ENCODE measurements at places on chromosomes 6 and 20.
A peak's percentile ranks its signal among the peaks of the same experiment; 100 is the strongest.

DNA sequence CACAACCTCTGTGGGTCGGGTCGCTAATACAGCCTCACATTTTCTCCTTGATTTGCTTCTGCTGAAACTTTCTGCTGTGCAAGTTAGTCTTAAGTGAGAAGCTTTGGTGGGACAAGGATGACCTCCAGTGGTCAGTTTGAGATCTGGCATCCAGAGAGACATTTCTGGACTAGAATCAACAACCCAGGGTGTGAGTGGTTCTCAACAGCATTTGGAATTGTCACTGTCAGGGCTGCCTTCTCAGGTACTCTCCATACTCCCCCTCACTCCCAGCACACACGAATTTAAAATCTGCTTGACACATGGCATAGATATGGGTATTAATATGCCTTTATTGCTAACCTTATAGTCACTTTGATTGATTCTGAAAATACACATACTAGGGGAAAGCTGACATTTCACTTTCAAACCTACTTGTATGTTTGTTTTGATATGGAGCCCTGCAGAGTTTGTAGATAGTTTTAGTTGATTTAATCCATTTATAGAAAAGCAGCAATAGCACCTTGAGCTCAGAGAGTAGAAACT lies 13.2 kb downstream of the OTOR start:
- DNase-seq = peak; percentile 56

DNA sequence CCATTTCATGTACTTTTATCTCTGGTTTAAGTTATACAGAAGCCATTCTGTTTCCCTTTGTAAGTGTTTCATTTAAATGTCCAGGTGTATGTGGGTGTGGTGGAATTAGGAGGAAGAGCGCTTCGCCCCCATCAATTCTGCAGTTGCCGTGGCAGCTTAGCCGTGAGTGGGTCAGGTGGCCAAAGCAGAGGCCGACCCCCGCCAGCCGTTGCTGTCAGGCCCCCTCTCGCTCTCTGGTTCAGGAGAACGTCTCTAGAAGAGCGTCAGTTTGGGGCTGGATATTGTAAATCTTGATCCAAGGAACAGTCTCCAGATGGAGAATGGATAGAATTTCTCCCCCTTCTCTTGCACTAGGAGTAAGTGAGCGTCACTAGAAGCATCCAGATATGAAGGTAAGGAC lies 367.4 kb downstream of the FOXA2 start:
- no peak for DNase-seq

- DNase-seq = no peak
Observed at GRCh38 chr20:17557675-17558006, 12.2 kb upstream of the DSTN start.

- peak; percentile 53 for DNase-seq
Observed at GRCh38 chr6:136607932-136608772, 57.9 kb upstream of the MAP7 start.

DNA sequence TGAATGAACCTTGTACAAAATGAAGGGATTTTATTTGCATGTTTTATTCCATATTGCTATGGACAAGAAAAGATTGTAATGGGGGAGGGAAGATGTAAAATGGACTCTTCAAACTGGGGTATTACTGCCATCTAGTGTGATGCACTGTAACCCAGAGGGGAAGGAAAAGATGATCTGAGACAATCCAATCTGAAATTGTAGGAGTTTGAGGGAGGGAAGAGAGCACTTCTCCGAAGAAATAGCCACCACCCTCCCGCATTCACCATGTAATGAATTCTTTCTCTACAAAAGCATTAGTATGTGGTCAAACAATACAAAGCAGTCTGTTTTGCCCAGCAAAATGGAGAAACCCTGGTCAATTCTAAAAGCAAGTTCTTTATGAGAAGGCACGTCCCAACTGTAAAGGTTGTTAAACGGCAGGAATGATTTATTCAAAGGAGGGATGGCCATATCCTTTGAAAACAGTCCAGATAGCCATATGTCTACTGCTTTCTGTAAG lies 679.5 kb upstream of the NRSN1 start:
- peak; percentile 40 for DNase-seq

GRCh38 chr6:35381132-35381531 lies 38.8 kb downstream of the PPARD start:
- DNase-seq = no peak

- DNase-seq = no peak
Observed at GRCh38 chr6:150929416-150929815, 63.9 kb downstream of the MTHFD1L start.

- no peak for DNase-seq
Observed at GRCh38 chr20:3077618-3078134, 6.3 kb downstream of the OXT start.

Data from kidney capillary endothelial cell (primary cell).